Mesendoderm (in vitro differentiated cells): ENCODE measurements at places on chromosomes 12 and 14.

DNA sequence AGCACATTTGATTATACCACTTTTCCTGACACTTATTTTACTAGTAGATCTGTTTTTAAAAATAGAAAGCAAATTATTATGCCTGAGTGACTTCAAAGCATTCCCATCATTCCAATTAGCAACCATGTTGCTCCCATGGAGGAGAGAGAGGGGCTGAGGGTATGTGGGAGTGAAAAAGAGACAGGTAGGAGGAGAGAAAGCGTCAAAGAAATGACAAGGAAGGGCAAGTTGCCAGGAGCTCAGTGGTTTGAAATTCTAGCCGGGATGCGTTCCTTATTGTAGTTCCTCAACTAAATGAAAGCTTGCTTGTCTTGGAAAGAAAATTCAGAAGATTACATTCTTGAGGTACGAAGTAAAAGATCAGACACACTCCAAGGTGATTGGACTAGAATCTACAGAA, 92.4 kb upstream of the PKP2 start:
- DNase-seq = peak; percentile 48

GRCh38 chr14:68557648-68558047, 235.2 kb downstream of the ZFP36L1 start:
- DNase-seq = no peak

GRCh38 chr12:62618930-62619329, 152.3 kb downstream of the MON2 start:
- DNase-seq = no peak

GRCh38 chr12:112973818-112974231, 4.5 kb upstream of the OAS2 start:
- DNase-seq = no peak

DNA sequence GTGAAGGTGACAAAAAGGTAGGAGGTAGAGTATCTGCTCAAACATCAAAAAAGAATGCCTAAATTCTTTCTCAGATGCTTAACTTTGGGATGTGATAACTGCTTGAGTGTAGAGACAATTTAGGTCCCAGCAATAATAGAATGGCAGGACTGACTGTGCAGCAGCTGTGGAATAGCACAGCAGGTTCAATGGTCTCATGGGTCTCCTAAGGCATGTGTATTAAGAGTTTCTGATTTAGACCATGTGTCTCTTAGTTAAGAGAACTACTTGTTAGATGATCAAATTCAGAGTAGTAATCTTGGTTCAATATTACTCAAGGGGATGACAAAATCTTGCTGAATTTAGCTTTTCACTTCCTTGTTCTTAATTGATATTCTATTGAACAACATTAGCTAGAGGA, 72.0 kb downstream of the ALX1 start:
- peak; percentile 4 for DNase-seq

DNA sequence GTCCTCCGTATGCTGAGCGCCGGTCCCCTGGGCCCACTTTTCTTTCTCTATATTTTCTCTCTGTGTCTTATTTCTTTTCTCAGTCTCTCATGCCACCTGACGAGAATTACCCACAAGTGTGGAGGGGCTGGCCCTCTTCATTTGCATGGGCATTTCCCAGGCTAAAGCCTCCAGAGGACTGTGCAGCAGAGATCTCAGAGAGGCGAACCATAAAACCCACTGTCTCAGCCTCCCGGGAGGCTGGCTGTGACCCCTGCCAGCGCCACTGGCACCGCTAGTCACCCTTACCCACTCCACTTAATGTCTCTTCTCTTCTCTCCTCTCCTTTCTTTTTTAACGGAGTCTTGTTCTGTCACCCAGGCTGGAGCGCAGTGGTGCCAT, 7.1 kb upstream of the SERPINA9 start:
- no peak for DNase-seq

DNA sequence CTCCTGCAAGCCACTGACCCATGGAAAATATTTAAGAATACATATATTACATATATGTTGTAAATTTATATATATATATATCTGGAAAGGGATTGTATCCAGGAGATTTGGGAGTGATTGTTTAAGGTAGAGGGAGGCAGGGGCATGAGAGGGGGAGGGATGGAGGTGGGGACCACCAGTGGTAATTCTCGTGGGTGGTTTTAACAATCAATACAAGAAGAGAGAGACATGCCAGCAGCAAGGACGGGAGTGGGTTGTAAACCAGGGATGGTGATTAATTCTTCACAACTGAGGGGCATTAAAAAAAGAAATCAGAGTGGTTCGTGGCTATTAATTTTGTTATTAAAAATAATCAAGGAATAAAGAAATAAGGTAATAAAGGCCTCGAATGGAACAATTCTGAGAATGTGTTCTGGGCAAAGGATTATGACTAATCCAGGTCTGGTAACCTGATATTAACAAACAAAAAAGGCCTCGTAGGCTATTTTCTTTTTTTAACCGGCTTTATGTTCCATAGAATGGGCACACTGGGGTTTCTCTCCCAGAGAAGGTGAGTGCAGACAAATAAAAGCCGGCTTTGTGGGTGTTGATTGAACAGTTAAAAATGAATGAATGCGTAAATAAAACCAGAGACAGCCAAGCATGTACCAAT, 8.3 kb upstream of the RTL1 start:
- DNase-seq = no peak

GRCh38 chr12:18221726-18222125, 39.6 kb upstream of the PIK3C2G start:
- DNase-seq = no peak

GRCh38 chr12:59027199-59027598, 106.9 kb upstream of the LRIG3 start:
- no peak for DNase-seq

- peak; percentile 43 for DNase-seq
Observed at GRCh38 chr12:57632073-57632957, 686 bp downstream of the B4GALNT1 start.

DNA sequence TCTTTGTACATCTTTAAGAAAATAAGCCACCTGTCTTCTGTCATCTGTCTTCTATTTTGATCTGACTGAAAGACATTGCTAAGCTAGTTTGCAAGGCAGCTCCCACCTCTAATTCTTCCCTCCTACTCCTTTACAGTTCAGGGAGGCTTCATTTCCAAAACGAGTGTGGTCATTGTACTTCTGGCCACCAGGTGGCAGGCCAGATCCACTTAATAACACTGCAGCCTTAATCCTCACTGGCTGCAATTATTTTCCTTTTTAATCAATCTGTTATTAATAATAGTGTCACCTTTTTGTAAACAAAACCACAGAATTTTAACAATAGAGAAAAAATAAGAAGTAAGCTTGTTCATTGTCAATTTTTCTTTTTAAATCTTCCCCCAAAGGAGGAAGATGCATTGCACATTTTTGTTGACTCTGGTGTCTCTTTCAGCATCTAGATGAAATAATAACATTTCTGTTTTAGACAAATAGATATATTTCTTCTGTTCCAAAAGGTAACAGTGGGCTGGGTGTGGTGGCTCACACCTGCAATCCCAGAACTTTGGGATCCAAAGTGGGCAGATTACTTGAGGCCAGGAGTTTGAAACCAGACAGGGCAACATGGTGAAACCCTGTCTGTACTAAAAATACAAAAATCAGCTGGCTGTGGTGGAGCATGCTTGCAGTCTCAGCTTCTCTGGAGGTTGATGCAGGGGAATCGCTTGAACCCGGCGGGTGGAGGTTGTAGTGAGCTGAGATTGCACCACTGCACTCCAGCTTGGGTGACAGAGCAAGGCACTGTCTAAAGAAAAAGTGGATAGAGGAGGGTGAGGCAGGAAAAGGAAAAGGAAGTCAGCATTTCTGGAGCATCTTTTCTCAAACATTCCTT, 23.3 kb downstream of the GABARAPL1 start:
- peak; percentile 65 for DNase-seq

- DNase-seq = no peak
Observed at GRCh38 chr12:88940854-88941253, 360.6 kb upstream of the KITLG start.

- DNase-seq = no peak
Observed at GRCh38 chr14:89801136-89801535, 153.4 kb downstream of the EFCAB11 start.

- DNase-seq = peak; percentile 31
Observed at GRCh38 chr12:4201333-4202100, 72.0 kb upstream of the CCND2 start.

GRCh38 chr12:122934722-122935121, 31.5 kb downstream of the ABCB9 start:
- DNase-seq = no peak

DNA sequence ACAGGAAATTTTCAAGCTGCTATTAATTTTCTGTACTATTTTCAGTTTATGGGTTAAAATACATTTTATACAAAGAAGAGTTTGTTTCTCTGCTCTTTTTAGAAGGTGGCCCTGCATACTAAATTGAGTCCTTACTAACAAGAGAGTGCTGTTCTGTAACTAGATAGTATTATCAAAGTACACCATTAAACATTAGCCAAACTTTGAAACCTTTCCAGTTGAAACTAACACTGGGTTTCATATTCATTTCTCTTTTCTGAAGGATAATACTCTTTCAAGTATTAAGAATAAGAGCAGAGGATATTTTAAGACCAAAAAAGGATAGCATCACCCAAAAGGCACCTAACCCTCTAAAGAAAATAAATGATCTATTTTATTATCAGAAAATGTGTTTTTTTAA, 47.2 kb downstream of the PEBP1 start:
- DNase-seq = no peak

DNA sequence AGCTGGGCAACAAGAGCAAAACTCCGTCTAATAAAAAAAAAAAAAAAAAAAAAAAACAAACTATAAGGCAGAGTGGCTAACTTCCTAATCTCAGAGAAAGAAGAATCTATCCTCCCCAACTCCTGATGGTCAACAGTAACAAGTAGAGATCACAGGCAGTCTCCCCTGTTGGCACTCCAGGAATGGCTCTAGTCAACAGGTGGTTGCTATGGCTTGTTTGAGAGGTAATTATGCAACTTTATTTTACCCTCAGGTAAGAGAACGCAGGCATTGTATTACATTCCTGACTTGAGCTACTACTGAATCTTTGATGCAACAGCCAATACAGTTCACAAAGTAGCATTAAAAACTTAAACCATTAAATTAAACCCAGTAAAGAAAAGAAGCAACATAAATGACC, 180.3 kb downstream of the DICER1 start:
- peak; percentile 25 for DNase-seq

- no peak for DNase-seq
Observed at GRCh38 chr12:6378709-6379472, 3.5 kb upstream of the SCNN1A start.

DNA sequence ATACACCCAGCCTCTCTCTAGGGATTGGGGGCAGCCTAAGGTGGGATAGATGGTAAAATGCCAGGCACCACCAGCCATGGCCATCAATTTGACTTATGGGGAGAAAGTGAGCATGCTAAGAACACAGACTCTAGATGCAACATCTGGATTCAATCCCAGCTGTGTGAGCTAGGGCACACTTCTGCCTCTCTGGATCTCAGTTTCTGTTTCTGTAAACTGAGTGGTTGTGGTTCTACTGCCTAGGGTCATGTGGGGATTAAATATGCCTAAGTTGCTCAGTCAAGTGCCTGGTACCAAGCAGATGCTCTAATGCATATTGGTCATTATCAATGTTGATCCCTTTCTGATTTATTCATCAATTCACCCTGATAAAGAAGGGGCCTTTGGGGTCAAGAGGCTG, 12.6 kb upstream of the OAS1 start:
- no peak for DNase-seq

GRCh38 chr12:12582895-12583303, 20.2 kb upstream of the DUSP16 start:
- no peak for DNase-seq

DNA sequence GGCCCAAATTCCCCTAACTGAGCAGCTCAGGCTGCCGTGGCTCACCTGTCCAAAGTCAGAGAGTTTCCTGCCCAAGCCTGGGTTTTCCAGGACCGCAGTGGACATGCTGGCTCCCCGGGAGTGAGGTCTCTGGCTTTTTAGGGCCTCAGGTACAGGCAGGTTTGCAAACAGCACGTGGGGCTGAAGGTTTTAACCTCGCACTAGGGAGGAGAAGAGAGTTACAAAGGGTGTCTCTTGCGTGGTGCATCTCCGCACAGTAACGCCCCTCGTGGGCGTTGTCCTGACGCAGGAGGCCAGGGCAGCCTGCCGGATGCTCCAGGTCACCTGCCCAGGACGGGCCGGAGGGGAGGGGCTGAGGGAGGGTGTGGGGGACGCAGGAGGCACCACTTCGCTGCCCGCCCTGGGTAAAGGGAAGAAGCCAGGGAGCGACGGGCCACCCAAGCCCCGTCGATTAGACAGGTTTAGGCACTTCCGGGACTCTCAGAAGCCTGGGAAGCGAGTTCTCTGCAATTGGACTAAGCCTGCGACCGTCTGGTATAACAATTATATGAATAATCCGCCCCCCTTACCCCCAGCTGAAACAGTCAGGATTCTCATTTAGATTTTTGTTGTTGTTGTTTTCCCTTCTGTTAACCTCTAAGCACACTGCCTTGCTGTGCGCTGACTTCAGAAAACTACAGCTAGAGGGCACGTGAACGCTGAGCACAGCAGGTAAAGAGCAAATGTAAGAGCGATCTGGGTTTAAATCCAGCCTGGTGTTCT, at the start of gene PAH:
PAH (minus strand) TSS at position 219 of the 762 bp plus-strand sequence; CDS start at position 105, 114 bp downstream.
- DNase-seq = peak; percentile 62

- DNase-seq = no peak
Observed at GRCh38 chr12:50951112-50951511, 1.2 kb upstream of the HIGD1C start.

DNA sequence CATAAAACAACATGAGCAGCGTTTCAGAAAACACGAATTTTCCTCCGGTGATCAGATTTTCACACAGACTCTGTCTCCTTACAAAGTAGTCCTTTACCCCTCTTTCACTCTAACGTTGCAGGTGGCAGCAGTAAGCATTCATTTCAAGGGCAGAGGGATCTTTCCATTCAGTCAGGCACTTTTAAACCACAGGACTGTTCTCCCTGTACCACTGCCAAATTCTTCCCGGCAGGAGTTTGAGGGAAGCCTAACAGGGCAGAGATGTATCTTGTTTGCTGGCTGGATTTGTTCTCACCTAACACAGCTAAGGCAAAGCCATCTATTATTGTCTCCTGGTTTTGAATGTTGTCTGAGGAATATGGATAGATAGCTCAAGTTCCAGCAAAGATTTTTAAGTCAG, 1187.3 kb upstream of the SEL1L start:
- DNase-seq = peak; percentile 2

DNA sequence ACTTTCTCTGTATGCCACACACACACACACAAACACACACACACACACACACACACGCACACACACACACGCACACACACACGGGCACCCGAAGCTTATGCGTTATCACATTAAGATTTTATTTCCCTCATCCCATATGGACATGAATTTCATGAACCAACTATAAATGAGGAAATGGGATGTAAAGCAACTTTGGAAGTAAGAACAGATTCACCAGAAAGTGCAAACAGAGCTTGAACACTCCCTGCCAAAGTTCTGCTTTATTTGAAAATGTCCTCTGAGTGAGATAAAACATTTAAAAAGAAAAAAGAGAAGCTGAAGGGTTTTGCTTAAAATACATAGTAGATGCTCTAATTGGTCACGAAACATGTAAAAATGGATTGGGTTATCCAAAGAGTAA, 90.4 kb upstream of the OTX2 start:
- no peak for DNase-seq

DNA sequence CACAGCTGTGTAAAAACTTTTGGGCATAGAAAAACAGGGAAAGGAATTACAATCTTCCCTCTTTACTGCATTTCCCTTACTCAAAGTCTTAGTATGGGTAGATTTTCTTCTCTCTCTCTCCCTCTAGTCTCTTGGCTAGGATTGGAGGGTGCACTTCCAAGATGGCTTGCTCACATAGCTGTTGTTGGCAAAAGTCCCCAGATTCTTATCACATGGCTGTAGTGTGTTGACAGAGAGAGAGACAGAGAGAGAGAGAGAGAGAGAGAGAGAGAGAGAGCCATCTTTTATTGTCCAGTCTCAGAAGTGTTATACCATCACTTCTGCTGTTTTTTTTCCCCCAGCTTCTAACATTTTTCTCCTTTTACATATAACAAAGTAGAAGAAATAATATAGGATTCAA, 6.3 kb upstream of the OR4E2 start:
- no peak for DNase-seq
